ENCODE measurements at places on chromosomes 1 and 21. TPM values are rescaled to one million over a fixed set of nuclear protein-coding genes. Genes with fewer than 3 reads are reported as not detected.

The TRIM46 gene
- total RNA-seq, result not detected

The APOBEC4 gene
- not detected for total RNA-seq

The ETNK2 gene
- total RNA-seq, result 11.1 TPM

The FCRL1 gene
- not detected for total RNA-seq

The SLC44A5 gene
- total RNA-seq, result not detected

The OR2L3 gene
- not detected for total RNA-seq

The TMEM52 gene
- not detected for total RNA-seq

The CATSPERE gene
- total RNA-seq, result 1.0 TPM

The MEX3A gene
- total RNA-seq, result 2.3 TPM

The GPR161 gene
- 5.8 TPM for total RNA-seq

The RSPO1 gene
- total RNA-seq, result not detected

All from MG63 (cell line).